ENCODE measurements at places on chromosomes 6 and 20.

DNA sequence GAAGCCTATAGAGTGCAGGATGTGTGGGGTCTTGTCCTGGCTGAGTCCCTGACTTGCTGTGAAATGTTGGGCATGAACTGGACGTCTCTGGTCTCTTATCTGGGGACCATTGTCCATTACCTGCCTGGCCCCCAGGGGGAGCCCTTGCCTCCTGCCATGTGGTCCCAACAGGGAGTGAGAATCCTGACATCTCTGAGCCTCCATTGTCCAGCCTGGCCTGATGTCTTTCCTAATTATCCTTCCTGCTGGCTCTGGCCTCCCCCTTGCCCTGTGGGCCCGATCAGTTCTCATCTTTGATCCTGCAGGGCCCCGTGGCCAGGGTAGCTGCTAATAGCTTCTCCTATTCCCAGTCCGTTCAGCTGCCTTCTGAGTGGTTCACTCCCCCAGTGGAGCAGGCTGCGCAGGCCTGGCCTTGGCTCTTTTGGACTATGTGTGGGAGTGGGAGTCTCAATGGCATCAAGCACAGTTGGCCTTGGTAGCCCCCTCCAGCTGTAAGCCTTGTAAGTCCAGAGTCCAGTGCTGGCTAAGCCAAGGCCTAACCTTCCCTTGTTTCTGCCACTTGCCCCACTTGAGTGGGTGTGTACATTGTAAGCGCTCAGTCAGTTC is 77.9 kb upstream of the RALY start:
- no peak for DNase-seq

- DNase-seq, result no peak
These were observed 831.6 kb downstream of the C6orf118 start for GRCh38 chr6:164477790-164478189.

DNA sequence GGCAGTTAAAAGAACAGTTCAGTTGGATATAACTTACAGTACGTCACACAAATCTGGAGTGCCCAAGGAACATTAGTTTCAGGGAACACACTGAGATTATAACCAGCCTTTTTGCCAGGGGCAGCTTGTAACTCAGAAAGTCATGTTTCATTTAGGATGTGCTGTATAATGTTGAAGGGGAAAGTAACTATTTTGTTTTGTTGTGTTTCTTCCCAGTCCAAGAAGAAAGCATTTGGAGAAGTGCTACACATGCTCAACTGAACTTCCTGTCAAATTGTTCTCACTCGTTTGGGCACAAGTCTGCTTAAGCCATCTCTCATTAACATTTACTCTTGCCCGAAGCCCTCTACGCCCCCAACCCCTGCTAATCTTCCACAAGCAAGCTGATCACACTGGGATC is 157.9 kb downstream of the BTBD9 start:
- DNase-seq, result no peak

DNA sequence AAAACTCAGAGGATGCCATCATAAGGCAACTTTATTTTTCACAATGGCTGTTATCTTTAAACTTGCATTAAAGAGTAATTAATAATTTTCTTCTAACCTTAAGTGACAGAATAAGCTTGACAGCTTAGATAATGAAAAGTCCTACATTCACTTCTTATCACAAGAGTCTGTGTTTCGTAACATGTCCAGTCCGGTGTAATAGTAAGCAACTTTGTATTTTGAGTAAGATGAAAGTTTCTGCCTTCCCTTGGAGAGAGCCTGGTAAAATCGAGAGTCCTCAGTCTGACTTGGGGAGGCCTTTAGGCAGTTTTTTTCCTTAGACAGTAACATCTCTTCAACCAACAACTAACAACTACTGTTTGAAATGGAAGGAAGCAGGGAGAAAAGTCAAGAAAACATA is 195.6 kb downstream of the GRM1 start:
- no peak for DNase-seq

GRCh38 chr6:7045331-7045730 is 62.4 kb upstream of the RREB1 start:
- no peak for DNase-seq

All from NCI-H187 treated with DMSO at 0.1 percent for 48 hours (cell line).